ENCODE measurements at places on chromosomes 7 and 10.

- DNase-seq, result no peak
These were observed 3.2 kb upstream of the NCOA4 start for GRCh38 chr10:46033602-46034011.

- DNase-seq, result no peak
These were observed 122.3 kb downstream of the SH3PXD2A start for GRCh38 chr10:103733045-103733419.

DNA sequence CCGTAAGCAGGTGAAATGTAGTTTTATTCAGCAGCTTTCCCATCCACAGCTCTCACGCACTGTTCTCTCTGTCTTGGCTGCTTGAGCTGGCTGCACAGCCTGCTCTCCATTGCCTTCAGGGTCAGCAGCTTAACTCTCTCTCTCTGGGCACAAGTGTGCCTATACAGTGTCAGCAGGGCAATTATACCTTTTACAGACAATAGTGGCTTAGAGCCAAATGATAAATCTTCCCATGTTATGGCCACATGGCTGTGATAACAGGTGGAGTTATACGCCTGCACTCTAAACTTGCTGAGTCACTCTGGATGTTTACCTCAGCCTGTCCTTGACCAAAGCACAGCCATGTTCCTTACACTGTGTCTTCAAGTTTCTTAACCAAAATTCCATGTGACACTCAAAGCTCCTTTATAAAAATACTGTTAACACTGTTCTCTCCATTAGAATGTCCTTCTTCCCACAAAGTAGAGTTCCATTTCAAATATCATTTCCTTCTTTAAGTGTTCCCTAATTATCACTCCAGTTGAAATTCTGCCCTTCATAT is 6.1 kb downstream of the RNF133 start:
- DNase-seq, result no peak

DNA sequence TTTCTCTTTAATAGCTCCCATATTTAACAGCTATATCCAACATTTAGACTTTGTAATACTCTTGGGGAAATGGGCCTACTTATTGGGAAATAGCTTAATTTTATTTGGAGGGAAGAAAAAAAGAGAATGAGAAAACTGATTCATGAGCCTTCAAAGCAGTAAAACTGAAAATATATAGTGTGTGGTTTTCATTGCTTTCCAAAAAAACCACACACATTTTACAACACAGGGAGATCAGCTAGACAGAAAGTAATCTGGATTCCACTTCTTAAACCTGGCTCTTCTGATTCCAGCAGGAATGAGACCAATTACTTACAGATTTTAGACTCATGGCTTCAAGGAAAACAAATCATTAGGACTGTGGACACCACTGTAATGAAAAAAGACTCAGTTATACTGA is 48.7 kb downstream of the CH25H start:
- no peak for DNase-seq

GRCh38 chr10:125531465-125531864 is 151.5 kb downstream of the TEX36 start:
- DNase-seq, result no peak

- DNase-seq, result no peak
These were observed 2.9 kb downstream of the BHLHA15 start for GRCh38 chr7:98213888-98214810.

DNA sequence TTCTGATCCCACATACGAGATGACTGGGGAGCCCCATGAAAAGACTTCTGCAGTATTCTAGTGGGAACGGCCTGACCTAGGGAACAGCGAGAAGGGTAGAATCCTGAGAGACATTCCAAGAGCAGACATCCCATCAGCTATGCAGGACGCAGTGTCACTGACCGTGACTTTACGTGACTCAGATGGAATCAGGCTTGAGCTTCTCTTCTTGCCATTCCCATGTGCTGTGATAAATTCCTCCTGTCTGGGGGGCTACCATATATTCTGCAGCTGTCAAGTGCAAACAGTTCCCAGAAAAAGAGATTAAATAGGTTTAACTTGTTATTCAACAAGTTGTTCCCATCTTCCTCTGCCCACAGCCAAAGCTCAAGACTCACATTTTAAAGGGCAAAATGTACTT is 73.1 kb upstream of the PDE1C start:
- no peak for DNase-seq

GRCh38 chr10:18233775-18234174 is 93.6 kb downstream of the CACNB2 start:
- DNase-seq, result no peak

DNA sequence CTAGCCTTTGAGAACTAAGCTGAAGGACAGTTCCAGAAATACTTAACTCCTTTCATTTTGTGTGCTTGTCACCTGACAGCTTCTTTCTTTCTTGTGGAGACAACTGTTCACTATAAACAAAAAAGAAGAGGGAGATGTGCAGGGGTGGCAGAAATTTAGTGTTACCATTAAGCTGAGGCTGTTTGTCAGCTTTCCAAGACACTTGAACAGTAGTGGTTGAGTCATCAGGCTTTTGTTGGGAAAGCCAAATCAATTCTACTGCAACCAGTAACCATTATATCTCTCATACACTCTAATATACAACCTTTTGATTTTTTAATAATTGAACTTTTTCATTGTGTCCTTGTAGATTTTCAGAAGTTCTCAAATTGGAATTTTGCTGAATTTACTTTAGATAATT is 75.3 kb downstream of the POLL start:
- no peak for DNase-seq

GRCh38 chr10:103877861-103878260 is 22.5 kb upstream of the SH3PXD2A start:
- DNase-seq, result no peak

- DNase-seq, result no peak
These were observed 3.4 kb downstream of the CLEC2L start for GRCh38 chr7:139526578-139527544.

- no peak for DNase-seq
These were observed 123.1 kb downstream of the DKK1 start for GRCh38 chr10:52437205-52437646.

- no peak for DNase-seq
These were observed 141.6 kb upstream of the TCERG1L start for GRCh38 chr10:131452926-131453720.

DNA sequence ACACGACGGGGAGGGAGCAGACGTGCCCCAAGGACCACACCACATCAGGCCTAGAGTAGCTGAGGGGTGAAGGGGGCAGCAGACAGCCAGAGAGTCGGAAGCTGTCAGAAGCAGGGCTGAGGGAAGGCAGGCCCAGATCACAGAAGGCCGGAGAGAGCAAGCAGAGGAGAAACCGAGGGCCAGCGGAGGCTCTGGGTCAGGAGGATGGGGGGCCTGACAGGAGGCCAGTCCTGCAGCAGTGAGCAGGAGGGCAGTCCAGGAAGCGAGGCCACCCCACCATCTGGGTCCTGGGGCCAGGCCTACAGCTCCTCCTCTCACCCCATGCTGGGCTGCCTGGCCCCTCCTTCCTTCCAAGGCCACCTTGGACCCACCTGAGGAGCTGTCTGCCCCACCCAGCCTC is 20.3 kb downstream of the SLIT1 start:
- DNase-seq, result no peak

- no peak for DNase-seq
These were observed 13.1 kb upstream of the SGMS1 start for GRCh38 chr10:50636618-50637579.

DNA sequence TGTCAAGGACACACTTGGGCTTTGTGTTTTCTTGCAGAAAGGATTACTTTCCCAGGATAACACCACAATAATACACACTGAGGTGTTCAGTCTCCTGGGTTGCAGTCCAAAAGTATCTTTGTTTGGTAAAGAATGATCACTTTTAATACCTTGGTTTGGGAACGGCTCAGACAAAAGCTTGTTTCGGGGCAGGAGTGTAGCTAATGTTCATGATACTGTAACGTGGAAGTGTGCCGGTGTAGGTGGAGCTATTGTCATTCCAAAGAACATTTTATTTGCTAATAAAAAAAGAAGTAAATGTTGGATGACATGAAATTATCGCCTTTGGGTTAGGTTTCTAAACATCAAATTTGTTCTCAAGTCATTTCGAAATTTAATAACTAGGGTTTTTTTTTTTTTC is 1.2 kb downstream of the EIF4H start:
- DNase-seq, result no peak

GRCh38 chr7:25968205-25968993 is 183.6 kb upstream of the NFE2L3 start:
- no peak for DNase-seq

DNA sequence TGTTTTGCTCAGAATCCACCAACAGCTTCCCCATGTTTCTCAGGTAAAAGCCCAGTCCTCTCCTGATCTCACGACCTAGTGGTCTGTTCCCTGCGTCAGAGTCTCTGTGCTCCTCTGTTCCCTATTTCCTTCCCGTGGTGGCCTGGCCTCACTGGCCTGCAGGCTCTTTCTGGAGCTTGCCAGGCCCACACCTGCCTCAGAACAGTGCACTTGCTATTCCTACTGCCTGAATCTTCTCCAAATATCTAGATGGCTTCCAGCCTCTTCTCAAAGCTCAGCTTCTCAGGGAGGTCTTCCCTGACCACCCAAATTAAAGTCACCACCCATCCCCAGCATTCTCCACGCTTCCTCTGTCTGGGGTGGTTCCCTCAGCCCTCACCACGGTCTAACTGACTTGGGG is 165.3 kb downstream of the USP6NL start:
- no peak for DNase-seq

DNA sequence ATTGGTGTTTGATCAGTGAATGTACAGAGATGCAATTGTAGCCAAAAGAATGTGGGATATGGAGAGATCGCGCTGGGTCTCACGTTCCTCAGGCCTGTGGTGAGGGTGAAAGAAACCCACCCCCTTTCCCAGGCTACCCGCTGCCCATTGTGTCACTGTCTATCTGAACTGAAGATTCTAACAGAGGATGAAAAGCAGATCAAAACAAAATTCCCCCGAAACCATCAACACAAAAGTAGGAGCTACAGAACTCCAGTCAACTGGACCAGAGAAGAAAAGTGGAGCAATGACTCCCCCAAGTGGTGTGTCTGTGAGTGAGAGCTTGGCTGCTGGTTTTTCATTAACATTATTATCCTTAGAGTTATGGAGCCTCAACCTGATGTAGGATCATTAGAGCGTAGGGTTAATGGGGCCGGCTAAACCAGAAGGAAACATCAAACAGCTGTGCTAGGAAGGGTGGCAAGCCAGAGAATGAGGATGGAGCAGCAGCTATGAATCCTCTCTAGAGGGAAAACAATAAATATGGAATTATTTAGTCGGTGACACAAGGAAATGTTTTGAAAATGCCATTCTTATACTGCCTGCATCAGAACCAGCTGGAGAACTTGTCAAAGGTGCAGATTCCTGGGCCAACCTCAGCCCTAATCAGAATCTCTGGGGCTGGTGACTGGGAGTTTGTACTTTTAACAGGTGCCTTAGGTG is 38.3 kb downstream of the AKR1B1 start:
- no peak for DNase-seq

GRCh38 chr10:91589015-91589657 is 43.7 kb downstream of the PPP1R3C start:
- no peak for DNase-seq

GRCh38 chr7:5526100-5526905 is 102.7 kb upstream of the TNRC18 start:
- peak; percentile 46 for DNase-seq

DNA sequence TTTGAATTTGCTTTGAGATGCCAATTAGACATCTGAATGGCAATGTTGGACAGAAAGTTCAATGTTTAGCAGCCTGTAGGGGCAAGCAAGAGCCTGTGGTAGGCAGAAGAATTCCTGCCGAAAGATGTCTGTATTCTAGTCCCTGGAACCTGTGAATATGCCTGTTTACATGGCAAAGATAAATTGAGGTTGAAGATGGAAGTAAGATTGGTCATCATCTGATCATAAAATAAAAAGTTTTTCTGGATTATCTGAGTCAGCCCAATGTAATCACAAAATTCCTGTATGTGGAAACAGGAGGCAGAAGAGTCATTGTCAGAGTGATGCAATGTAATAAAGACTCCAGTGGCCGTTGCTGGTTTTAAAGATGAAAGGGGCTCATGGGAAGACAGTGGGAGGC is 430.5 kb downstream of the MDFIC start:
- no peak for DNase-seq
